ENCODE measurements at places on chromosomes 5 and 9.

DNA sequence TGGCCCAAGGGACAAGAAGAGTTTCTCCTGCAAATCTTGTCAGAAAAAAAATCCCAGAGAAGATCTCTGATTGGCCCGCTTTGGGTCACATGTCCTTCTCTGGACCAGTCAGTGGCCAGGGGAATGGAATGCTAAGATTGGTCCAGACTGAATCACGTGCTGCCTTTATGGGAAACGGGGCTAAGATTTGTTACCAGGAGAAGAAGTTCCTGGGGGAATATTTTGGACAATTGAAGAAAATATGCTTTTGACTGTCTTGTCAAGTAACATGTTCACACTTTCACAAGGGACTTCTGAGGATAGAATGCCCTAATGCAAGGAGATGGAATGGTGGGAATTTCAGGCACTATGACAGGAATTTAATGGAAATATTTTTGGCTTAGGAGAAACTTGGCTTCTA is 74.1 kb upstream of the SH3PXD2B start:
- DNase-seq: no peak

DNA sequence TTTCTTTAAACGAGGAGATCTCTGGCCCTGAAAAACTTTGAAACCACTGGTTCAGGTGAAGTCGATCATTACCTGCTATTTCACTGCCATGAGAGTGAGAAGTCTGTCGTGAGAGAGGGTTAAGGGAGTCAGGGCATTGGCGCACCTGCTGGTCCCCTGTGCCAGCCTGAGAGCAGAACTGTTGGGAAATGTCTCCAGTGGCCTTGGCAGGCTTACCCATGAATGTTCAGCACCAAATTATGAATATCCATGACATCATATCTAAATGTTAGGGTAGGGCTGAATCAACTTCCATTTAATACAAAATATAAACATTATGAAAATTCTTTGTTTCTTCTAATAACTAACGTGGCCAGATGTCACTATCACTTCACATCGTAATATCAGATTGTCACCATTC is 379.3 kb downstream of the KDM4C start:
- no peak for DNase-seq

GRCh38 chr5:73412597-73412988 is 36.0 kb downstream of the FOXD1 start:
- no peak for DNase-seq

GRCh38 chr5:117261948-117262571 is 687.4 kb upstream of the SEMA6A start:
- no peak for DNase-seq

DNA sequence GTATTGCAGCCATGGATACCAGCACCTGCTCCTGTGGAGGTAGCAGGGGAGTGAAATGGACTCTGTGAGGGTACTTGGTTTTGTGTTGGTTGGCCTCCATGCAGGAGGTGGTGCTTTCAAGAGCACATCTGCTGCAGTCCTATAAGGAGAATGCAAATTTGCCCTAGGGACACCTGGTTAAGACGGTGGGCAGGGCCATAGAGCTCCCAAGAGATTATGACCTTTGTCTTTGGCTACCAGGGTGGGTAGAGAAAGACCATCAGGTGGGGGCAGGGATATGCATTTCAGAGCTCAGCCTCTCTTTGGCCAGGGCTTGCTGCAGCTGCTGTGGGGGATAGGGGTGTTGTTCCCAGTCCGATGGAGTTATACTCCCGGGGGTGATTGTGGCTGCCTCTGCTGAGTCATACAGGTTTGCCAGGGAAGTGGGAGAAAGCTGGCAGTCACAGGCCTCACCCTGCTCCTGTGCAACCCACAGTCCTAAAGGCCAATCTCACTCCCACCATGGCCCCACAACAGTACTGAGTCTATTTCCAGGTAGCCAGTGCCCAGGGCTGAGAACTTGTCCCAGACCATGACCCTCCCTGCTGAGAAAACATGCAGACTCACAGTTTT is 14.0 kb upstream of the PDLIM4 start:
- DNase-seq: no peak

DNA sequence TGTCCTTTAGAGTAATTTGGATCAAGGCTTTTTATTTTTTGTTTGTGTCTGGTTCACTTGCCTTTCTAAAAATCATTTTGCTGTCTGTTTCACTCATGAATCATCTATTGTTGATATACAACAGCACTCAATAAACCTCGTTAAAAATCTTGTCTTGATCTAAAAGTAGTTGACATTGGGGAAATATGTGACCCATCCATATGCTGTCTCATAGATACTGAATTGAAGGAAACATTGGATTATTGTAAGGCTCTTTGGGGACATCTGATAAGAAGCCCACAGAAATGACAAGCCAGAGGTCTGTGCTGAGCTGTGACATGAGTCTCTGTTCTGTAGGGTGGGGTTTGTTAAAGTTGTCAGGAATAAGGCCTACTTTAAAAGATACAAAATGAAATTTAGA is 208.0 kb downstream of the PDZD2 start:
- DNase-seq: no peak

- no peak for DNase-seq
Measured at GRCh38 chr9:81146241-81146640, 543.1 kb downstream of the TLE1 start.

- DNase-seq: no peak
Measured at GRCh38 chr9:83477120-83477519, 61.1 kb downstream of the FRMD3 start.

DNA sequence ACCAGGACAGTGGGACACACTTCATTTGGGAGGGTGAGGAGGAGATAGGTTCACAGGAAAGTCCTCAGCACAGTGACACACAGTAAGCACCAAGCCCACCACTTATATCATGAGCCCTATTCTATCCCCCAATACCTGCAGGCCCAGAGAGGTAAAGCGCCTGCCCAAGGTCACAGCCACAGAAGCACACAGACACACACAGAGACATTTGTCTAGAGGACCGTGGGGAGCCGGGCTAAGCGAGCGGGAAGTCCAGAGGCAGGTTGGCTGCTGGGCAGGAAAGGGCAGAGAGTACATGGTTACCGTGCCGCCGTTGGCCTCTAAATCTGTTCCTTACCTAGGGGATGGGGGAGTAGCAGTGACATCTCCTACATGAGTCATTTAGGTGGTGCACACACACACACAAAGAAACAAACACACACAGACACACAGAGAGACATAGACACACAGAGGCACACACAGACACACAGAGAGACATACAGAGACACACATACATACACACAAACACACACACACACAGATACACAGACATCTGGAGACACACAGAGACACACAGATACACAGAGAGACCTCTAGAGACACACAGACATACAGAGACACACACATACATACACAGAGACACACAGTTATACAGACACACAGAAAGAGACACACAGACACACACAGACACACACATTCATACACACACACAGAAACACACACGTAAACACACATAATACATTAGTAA is 15.9 kb upstream of the DUSP1 start:
- no peak for DNase-seq

DNA sequence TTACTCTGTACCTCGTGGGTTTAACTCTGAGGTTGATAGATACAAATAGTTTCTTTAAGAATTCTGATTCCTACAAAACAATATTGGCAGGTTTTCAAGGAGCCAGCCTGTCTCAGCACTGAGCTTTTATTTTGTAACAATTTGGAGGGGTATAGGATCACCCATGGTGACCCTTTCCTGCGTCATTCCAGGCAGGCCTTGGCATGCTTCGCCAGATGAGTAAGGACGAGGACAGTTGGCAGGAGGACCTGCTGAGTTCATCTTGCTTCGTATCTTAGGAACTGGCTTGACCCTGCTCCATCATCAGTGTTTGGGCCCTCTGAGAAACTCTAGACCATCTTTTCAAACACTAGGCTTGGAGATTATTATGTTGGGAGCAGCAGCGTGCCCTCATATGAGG is 17.9 kb downstream of the ZNF462 start:
- no peak for DNase-seq

- no peak for DNase-seq
Measured at GRCh38 chr5:143077453-143078103, 307.4 kb downstream of the ARHGAP26 start.

- DNase-seq: no peak
Measured at GRCh38 chr5:126004636-126005035, 418.6 kb upstream of the GRAMD2B start.

DNA sequence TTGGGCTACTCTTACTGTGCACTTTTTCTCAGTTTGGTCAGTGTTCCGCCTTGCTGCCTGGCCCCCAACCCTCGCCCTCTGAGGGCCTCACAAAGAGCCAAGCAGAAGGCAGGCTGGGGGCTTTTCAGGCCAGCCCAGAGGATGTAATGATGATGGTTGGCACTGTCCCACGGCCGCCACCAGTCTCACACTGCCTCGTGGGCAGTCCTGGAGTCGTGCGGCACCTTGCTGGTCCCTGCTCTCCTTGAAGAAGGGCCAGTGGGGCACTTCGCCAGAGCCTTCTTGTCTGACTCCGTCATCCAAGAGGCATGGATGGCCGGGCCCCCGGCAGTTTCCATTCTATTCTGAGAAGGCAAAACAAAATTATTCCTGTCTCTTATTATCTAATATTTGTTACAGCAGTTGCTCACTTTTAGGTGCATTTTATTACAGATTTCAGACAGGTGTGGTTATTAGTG is 21.0 kb downstream of the TENT4A start:
- no peak for DNase-seq

GRCh38 chr5:129658801-129659200 is 89.1 kb upstream of the MINAR2 start:
- DNase-seq: no peak

DNA sequence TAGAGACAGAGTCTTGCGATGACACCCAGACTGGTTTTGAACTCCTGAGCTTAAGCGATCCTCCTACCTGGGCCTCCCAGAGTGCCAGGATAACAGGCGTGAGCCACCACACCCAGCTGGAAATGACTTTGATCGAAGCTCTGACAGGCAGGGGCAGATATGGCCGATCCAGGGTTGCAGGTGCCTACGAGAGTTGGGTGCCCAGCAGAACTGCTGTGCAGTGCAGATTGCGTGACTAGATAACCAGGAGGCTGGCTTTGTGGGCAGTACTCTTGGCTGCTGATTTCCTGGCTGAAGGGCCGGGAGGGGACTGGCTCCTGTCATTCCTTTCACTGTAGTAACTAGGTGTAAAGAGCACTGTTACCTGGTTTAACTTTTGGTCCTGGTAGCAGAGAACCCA is 11.8 kb downstream of the TBC1D13 start:
- no peak for DNase-seq

GRCh38 chr5:58246461-58246944 is 213.4 kb downstream of the PLK2 start:
- no peak for DNase-seq

DNA sequence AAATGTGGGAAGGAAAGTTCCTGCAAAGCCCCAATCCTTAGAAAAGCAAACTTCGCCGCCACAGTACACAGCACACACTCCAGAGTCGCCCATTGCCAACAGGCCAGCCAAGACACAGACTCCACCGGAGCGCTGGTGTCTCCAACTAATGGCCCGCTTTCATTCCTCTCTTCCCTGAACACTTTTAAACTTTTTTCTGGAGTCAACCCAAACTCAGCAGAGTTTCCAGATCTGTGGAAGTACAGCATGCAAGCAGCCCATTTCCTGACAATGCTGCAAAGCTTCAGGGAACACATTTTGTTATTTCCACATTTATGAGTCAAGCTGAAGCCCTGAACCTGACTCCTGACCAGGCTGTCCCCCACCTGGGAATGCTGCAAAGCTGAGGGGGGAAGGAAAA is 351.9 kb downstream of the NFIB start:
- DNase-seq: no peak

DNA sequence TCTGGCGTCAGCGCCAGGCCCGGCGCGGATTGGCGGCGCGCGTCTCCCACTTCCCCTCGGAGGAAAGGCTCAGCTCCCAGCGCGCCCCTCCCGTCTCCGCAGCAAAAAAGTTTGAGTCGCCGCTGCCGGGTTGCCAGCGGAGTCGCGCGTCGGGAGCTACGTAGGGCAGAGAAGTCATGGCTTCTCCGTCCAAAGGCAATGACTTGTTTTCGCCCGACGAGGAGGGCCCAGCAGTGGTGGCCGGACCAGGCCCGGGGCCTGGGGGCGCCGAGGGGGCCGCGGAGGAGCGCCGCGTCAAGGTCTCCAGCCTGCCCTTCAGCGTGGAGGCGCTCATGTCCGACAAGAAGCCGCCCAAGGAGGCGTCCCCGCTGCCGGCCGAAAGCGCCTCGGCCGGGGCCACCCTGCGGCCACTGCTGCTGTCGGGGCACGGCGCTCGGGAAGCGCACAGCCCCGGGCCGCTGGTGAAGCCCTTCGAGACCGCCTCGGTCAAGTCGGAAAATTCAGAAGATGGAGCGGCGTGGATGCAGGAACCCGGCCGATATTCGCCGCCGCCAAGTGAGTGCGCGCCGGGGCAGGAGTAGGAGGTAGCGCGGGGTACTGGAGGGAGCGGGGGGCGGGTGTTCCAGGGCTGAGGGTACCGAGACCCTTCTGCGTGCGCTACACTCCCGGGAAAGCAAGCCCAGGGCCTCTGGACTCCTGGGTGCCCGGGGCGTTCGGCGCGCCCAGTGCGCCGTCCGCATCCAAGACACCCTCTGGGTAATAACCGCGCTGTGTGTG is at the start of gene MSX2:
Gene MSX2 (plus strand): TSS at position 99 of the 777 bp plus-strand sequence. CDS start 78 bp downstream, at position 177.
- DNase-seq: peak; percentile 93

DNA sequence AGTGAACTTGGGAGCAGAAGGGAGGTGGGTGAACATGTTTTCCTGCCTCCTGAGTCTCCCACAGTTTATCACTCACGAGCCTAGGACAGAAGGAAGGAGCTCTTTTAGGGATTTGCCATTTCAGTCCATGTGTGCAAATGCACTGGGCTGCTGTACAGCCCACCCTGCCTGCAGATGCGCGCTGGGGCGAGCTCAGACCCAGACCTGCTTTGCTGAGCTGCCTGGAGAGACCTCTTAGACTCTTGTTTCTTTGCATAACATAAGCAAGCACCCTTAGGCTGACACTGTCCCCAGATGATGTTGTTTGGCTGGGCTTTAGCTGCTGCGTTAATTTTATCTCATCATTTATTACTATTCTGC is 199.0 kb downstream of the CACNA1B start:
- no peak for DNase-seq

DNA sequence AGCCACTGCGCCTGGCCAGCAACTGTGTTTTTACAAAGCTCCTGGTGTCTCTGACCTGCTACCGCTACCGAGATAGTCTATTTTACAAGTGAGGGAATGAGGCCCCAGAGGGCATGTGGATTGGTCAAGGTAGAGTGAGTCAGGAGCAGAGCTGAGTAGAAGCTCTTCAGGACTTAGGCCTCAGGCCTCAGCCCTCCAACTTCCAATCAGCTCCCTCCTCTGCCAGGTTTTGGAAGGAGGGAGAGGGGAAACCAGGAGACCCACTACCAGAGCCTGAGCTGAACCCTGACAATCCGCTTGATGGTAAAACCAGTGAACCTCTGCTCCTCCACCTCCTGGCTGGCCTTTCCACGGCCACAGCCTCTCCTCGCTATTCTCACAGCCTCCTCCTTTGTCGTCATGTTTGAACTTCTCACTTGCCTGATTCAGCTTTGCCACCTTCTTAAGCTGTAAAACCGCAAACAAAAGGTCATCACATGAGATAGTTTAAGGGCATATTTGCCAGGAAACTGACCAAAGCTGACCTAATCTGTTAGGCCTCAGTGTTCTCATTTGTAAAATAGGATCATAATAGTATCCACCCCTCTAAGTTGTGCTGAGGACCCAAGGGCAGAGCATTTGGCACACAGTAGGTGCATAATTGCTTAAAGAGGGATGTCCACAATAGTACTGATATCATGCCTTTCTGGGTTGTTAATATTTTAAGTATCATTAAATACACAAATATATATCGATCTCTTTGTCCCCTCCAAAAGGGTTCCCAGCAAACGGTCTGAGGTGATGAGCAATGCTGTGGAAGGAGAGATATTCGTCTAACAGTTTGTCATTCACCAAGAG is 1.7 kb downstream of the TRAF1 start:
- no peak for DNase-seq
